ENCODE measurements at places on chromosomes 5 and 9.

DNA sequence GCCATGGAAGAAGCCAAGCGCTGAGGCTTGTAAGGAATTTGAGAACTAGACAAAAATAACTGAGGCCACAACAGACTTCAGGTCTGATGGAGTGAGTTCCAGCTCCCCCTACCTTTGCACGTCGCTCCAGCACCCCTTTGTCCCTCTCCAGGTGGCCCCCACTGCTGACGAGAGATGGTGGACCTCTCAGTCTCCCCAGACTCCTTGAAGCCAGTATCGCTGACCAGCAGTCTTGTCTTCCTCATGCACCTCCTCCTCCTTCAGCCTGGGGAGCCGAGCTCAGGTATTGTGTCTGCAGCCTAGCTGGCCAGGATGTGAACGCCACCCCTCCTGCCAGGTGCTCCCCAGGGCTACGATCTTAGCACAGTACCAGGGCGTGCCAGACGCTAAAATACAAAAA is 5.2 kb downstream of the BTNL9 start:
- DNase-seq = no peak

GRCh38 chr5:150122536-150123481 is 32.8 kb downstream of the PDGFRB start:
- DNase-seq = no peak

GRCh38 chr5:115480271-115480670 is 64.3 kb downstream of the FEM1C start:
- no peak for DNase-seq

DNA sequence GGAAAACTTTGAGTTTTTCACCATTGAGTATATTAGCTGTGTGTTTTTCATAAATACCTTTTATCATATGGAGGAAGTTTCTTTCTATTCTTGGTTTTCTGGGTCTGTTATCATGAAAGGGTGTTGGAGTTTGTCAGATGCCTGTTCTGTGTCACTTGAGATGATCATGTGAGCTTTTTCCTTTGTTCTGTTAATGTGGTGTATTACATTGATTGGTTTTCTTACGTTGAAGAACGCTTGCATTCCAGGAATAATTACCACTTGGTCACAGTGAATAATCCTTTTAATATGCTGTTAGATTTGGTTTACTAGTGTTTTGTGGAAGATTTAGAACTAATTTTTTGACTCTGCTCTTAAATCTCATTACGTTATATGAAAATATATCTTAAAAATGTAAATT is 7.8 kb downstream of the PLEKHG4B start:
- DNase-seq = no peak

GRCh38 chr9:73595036-73595545 is 443.4 kb downstream of the ANXA1 start:
- no peak for DNase-seq

- no peak for DNase-seq
These were observed at the start of gene PCDHGA5 for GRCh38 chr5:141363952-141364660. Gene PCDHGA5 (plus strand): TSS chr5:141364162. CDS start chr5:141364331, 169 bp downstream.

- no peak for DNase-seq
These were observed 95.8 kb downstream of the CFAP90 start for GRCh38 chr5:7754997-7755596.

DNA sequence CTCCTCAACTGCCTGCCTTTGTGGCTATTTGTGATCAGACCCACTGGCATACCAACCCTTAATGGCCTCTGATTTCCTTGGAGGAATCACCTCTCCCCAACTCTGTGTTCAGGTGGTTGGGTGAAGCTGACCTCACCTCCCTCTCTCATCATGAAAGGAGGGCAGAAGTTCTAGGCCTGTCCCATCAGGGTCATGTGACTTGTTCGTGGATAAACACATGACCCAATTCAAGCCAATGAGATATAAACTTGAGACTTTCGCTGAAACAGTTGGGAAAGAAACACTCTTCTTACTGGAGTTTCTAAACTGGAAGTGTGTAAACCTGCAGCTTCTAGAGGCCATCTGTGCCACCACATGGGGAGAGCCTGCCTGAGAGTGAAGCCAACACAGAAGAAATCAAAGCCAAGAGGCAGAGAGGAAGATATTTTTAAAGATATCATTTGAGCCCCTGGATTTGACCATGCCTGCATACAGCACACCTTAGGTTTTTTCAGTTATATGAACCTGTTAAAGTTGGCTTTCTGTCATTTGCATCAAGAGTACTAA is 5.8 kb downstream of the GABBR2 start:
- no peak for DNase-seq

GRCh38 chr9:120098584-120098983 is 481.4 kb downstream of the CDK5RAP2 start:
- DNase-seq = no peak

GRCh38 chr9:70609542-70610286 is 195.3 kb upstream of the KLF9 start:
- DNase-seq = no peak

DNA sequence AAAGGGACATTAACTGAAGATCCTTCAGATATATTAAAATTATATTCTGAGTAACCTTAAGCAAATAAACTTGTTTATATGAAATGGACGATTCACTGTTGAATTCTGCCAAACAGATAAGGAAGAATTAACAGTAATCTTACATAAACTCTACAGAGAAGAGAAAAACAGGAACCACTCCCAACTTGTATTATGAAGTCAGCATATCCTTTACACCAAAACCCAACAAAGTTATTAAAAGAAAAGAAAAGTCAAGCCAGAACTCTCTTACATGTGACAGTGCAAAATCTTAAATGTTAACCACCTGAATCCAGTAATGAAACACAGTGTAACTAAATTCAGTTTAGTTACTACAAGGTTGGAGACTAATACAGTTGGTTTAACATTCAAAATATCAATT is 185.8 kb downstream of the DEPDC1B start:
- DNase-seq = no peak
